ENCODE measurements at places on chromosomes 2 and 18.

DNA sequence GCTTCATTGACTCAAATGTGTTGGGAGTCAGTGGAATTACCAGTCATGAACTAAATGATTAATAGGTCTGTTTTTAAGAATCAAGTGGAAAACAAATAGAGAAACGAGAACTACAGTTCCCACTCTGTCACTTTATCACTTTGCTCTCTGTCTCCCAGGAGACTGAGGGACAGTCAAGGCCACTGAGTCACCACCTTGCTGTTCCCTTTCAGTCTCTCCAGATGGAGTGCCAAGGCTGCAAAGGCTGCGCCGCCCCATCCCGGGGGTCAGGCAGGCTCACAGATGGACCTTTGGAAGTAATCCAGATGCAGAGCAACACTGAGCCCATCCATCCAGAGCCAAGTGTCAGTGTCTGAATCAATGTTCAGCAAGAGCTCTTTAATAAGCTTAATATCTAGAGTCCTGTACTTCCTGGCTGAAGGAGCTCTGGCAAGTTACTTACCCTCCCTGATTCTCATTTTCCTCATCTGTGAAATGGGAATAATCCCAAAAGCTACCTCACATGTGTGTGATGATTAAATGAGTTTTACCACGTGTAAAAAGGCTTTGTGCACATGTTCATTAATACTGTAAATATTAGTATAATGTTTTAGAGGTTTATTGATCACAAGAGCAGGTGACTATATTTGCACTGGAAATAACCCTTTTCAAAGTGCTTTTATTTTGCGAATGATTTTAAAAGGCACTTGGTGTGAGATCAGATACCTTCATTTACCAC lies 43.0 kb upstream of the EFEMP1 start:
- no peak for DNase-seq

GRCh38 chr2:139469985-139470384 lies 689.8 kb upstream of the NXPH2 start:
- DNase-seq = no peak

DNA sequence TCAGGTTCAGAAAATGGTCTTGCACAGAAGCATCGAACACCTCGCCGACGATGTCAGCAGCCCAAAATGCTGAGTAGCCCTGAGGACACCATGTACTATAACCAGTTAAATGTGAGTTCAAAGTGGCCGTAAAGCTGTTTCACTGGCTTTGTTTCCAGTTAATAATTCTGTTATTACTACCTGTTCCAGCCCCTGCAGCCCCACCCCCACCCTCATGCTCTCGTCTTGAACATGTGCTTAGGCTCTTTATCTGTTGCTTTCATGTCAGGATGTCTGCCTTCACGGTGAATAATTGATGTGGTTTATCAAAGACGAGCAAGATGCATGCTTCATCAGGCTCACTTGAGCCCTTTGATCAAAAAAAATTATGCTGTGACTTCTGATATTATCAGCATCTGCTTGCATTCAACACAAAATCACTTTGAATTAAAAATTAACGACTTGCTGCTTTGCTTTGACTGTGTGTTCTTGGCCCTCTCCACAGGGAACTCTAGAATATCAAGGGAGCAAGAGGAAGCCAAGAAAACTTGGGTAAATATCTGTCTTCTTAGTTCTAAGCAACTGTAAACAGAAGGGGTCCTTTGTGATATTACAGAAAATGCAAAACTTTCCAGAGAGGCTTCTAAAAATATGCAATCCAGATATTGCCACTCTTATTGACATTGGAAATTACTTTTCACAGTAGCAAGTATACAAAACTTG lies 63.4 kb upstream of the SP5 start:
- DNase-seq = no peak

GRCh38 chr18:68948622-68949021 lies 150.7 kb downstream of the CCDC102B start:
- no peak for DNase-seq

- DNase-seq = no peak
Measured at GRCh38 chr2:161415987-161416707, at the start of gene TBR1. TSS of gene TBR1 (plus strand) at chr2:161416297. CDS start at chr2:161416411, 114 bp downstream.

- no peak for DNase-seq
Measured at GRCh38 chr2:27728081-27728858, 43.2 kb upstream of the MRPL33 start.

- no peak for DNase-seq
Measured at GRCh38 chr18:12880541-12880910, 3.5 kb downstream of the PTPN2 start.

GRCh38 chr2:162074928-162075688 lies 1.1 kb upstream of the DPP4 start:
- no peak for DNase-seq

- DNase-seq = no peak
Measured at GRCh38 chr2:240199133-240199870, 58.8 kb upstream of the OTOS start.
